ENCODE measurements at places on chromosomes 4 and X.

GRCh38 chr4:100936661-100937375 lies 410.5 kb downstream of the PPP3CA start:
- DNase-seq = no peak

DNA sequence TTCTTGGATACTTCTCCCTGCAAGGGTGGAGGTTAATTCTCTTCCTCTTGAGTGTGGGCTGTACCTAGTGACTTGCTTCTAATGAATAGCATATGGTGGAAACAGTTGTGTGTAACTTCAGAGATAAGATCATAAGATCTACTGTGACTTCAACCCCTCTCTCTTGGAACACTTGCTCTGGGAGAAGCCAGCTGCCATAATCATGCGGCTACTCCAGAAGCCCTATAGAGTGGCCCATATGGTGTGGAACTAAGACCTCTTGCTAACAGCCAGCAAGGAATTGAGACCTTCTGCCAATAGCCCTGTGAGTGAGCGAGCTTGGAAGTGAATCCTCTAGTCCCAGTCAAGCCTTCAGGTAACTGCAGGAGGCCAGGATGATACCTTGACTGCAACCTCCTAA lies 81.1 kb downstream of the RBMX2 start:
- DNase-seq = no peak

DNA sequence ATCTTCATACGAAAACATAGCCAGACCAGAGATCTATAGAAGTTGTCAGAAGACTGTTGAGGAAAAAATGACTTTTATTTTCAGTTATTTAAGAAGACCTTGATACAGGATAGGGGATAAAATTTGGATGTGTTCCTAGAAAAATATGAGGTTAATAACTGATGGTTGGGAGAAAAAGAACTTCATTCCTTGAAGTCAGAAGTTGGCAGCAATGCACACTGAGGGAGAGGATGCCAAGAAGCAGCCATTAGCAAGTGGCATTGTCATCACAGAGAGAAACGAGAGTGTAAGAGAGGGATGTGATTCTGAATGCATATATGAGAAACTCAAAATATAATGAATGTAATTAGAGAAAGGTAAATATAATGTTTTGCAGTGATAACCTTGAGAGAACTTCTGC lies 382.1 kb upstream of the EPHA5 start:
- DNase-seq = no peak

DNA sequence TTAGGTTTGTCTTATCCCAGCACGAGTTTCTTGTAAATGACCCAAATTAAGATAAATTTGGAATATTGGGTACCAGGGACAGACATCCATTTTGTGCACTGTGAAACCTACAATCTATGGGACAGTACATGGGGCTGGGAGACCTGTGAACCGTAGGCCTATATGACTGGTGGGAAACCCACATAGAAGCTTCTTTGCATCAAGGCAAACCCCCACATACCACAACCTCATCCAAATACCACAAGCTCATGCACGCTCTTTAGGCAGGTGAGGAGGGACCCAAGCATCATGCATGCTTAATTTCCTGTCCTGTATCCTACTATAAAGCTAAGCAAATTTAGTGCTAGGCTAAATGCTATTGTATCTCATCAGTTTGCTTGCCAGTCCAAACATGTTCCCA lies 47.8 kb downstream of the NIPAL1 start:
- no peak for DNase-seq

- DNase-seq = no peak
Observed at GRCh38 chr4:127525608-127526007, 107.1 kb upstream of the INTU start.

DNA sequence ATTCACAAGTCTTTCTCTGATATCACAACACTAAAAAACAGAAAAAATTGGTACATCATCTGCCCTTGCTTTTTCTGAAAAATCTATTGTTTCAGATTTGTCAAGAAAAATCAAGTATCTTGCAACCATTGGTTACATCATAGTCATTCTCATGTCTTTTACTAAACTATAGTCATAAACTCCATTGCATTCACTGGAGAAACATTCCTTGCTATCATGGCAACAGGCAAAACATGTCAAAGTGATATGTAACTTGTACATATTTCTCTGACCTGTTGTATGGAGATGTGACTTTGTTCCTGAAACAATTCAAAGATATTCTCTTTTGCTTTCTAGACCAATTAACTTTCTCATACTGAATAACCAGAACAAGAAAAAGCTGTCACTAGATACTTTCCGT lies 121.9 kb upstream of the ANK2 start:
- DNase-seq = no peak

GRCh38 chr4:663438-664428 lies 10.3 kb downstream of the ATP5ME start:
- DNase-seq = peak; percentile 86

DNA sequence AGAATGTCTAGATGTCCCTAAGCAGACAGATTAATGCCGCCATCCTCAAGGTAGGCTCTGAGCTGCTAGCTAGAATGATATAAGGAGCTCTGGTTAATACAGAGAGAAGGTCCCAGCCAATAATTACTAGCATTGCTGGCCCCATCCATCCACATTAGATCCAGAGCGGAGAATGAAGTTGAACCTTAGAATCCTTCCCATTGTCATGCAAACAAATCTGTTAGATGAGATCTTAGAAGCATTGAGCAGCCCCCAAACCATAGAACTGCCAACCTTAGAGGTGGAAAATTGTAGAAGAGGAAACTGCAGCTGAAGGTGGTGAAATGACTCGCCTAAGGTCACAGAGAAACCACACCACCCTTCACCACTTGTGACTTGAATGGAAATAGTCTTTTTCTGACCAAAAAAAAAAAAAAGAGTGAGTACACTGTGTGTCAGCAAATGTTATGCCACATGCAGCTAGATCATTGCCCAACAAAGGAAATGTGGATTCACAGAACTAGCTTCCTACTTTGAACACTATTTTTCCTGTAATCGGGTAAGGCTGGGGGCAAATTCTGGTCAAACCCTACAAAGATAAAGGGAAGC lies 162.1 kb downstream of the SMIM20 start:
- DNase-seq = peak; percentile 88

GRCh38 chr4:42708625-42709024 lies 51.7 kb upstream of the ATP8A1 start:
- no peak for DNase-seq

DNA sequence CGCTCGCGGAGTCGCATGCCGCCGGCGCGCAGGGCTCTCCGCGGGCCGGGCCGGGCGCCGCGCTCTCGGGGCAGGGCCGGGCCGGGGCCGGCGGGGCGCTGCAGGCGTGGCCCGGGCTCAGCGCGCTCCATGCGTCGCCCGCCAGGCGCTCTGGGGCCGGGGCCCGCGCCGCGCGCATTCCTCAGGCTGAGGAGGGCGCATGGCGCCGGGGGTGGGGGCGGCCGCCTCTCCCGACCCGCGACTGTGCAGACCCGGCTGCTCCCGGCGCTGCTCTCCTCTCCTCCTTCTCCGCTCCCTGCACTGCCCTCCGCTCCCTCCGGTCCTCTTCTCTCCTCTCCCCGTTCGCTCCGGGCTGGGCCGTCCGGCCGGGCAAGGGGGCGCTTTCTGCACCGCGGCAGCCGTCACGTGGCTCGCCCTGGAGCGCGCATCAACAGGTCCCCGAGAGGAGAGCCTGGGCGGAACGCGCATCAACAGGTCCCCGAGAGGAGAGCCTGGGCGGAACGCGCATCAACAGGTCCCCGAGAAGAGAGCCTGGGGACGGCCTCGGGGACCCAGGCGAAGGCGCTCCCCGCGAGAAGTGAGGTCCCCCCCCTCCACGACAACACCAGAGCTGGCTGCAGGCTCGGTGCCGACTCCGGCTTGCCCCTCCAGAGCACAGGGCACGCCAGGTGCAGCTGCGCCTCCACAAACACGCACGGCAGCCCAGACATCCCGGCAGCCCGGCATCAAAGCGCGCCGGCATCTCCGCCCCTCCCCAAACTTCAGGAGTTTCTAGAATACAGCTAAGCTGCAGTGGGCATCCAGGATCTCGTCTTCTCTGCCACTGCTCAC lies 12.9 kb downstream of the PPP2R3B start:
- no peak for DNase-seq

DNA sequence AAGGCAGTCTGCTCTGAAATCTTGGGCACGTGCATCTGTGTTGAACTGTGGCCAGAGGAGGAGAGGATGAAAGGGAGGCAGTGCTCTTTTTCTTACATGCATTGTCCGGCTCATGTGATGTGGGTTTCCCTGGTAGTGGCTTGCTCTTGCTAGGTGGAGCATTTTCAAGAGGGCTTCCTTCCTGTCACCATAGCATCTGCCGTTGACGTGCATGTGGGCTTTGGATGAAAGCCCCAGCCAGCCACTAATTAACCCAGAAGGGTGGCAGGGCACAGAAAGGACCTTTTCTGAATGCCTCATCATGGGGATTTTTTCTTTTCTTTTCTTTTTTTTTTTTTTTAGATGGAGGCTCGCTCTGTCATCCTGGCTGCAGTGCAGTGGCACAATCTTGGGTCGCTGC lies 121.3 kb downstream of the GPR143 start:
- peak; percentile 80 for DNase-seq

DNA sequence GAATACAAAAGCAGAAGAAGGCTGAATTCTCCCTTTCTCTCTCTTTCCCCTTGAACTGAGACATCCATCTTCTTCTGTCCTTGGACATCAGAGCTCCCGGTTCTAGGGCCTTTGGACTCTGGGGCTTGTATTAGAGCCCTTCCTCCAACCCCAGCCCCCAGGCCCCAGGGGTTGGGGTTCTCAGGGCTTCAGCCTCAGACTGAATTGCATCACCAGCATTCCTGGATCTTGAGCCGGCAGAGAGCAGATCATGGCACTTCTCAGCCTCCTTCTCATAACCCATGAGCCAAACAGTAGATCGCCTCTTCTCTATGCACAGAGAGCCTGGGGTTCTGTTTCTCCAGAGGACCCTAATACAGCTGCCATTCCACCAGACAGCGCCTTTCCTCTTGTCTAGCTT lies 25.3 kb upstream of the CLDN24 start:
- no peak for DNase-seq

GRCh38 chr4:94582517-94582916 lies 130.8 kb downstream of the PDLIM5 start:
- no peak for DNase-seq

DNA sequence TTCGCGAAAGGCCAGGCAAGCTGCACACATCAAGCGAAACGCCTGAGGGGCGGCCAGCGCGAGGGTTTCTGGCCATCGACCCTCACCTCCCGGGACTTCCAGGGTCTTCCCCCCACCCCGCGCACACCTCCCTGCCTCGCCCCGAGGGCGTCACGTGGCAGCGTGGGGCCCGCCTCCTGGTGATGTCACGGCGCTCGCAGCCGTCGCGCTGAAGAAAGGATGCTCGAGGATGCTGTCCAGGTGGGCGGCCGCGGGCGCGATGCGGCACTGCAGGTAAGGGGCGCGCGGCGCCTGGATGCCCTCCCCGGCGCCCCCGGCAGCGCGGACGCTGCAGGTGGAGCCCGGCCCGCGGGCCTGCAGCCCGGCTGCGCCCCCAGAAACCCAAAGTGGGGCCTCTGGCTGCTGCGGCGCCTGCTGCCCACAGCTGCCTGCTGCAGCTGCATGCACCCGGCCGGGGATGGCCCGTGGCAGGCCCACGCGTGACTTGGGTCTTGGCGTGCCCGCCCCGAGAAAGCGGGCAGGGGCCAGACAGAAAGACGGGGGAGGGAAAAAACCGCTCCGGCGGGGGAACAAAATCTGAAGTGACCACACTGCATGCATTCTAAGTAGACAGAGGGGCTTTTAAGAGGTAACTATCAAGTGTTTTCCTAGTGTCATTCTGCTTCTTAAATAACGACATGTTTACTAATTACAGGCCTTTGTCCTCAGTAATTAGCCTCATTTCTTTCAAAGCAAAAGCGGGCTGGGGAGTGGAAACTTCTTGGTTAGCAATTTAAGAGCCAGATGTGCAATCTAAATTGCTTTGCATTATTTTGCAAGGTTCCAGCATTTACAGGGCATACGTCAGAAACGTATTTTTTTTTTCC lies 1.7 kb downstream of the CLCN4 start:
- DNase-seq = no peak

- no peak for DNase-seq
Observed at GRCh38 chr4:23734000-23734399, 155.8 kb downstream of the PPARGC1A start.

GRCh38 chrX:36199928-36200327 lies 280.4 kb downstream of the CFAP47 start:
- no peak for DNase-seq

DNA sequence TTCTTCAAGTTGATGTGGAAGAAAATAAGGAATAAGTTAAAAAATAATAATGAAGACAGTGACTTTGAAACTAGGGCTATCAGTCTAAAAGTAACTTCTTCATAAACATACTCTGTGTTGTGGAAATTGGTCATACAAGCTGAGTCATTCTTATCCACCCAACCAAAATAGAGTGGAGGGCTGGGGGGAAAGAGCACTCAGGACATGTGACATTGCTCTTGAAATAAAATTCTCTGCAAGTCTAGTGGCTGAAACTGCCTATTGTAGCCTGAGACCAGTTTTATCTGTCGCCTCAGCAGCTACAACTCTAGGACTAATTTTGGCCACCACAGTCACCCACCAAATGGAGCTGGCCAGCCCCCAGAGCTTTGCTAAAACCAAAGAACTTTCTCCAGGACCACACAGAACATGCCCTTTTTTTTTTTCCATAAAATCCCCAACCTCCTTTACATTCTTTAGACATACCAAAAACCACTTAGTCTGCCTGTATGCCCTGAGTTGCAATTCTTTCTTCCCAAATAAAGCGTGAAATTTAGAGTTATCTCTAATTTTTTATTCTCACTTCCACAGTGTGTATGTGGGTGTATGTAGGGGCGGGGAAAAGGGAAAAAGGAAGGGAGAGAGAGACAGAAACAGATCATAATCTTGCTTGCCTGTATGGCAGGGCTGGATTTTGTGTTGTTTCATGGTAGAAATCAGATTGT lies 23.0 kb upstream of the SLC25A4 start:
- no peak for DNase-seq

Measured in activated CD8-positive, alpha-beta memory T cell treated with anti-CD3 and anti-CD28 coated beads, Interleukin-2, amount 10 ng/mL, durations not matched to agents 7 days and 5 days (primary cell).